ENCODE measurements at places on chromosomes 6 and 20. TPM values are rescaled to one million over a fixed set of nuclear protein-coding genes. Genes with fewer than 3 reads are reported as not detected.

- no peak for DNase-seq
These were observed 280.3 kb downstream of the HACE1 start for GRCh38 chr6:104579310-104579863.

GRCh38 chr6:39227476-39227875 lies 1.8 kb downstream of the KCNK5 start:
- no peak for DNase-seq

Gene CGA
- 0.25 TPM for total RNA-seq

GRCh38 chr20:44393608-44394451 lies 38.3 kb downstream of the HNF4A start:
- DNase-seq = no peak

DNA sequence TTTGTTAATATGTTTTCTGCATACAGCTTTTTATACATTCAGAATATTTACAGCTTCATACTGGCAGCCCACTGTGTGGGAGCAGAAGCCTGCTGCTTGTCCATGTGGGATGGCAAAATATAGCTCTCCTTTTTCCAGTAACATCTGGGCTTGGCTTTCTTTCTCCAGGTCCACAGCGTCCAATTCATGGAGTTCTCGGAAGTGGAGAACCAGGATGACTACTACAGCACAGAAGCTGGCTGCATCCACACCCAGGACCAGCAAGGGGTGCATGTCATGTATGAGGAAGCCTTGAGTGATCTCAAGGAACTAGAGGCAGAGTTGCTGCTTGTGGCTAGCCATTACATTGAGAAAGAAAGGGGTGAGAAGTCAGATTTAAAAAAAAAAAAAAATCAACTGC lies 143.1 kb downstream of the CD164 start:
- no peak for DNase-seq

DNA sequence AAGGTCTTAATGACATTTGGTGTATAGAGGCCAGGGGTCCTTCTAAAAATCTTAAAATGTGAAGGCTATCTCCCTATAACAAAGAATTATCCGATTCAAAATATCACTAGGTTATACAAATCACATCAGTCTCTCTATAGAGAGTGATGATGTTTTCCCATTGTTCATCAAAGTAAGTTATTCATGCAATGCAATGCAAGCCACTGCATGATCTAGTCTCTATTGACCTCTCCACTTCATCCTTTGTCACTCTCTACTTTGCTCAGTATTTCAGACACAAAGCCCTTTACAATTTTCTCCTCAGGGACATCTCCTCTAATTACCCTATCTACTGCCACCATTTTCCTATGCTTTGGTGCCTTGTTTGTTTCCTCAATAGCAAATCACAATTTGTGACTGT lies 628.0 kb downstream of the HTR1B start:
- no peak for DNase-seq

DNA sequence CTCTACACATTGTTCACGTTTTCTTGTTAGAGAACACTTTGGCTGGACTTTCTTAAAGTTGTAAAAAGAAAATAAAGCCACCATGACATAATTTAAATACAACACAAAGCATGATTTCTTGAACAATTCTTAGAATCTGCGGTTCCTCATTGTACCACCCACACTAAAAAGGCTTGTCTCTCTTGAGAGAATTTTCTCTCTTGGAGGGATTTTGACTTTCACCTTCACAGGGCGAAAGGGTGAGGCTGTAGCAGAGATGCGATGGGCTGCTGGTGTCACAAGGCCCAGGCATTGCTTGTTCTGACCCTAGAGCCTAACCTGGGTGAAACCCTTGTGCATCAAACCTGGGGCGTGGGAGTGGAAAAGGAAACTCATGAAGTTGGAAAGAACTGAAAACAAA lies 122.7 kb upstream of the RIPOR2 start:
- DNase-seq = no peak

- DNase-seq = no peak
These were observed 96.0 kb upstream of the CNKSR3 start for GRCh38 chr6:154606457-154606856.

- DNase-seq = no peak
These were observed 7.7 kb downstream of the TTBK1 start for GRCh38 chr6:43250992-43251373.

DNA sequence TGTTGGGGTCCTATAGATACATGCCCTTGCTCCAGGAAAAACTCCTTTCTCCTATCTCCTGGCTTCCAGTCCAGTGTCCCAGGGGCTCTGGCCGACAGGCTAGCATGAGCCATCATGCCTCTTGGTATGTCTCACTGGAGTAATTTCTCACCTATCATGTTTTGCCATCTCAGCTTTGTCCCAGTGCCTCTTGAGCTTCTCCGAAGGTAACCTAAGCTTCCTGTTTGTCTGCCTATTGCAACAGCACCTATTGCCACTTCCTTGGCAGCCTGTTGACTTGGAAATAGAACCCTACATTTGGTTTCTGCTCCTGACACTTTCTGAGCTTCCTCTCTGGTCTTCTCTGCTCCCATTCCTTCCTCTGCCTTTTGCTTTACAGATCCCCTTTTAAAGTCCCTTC lies 197.7 kb downstream of the KCNQ5 start:
- DNase-seq = no peak

Gene RAET1L
- total RNA-seq = not detected

DNA sequence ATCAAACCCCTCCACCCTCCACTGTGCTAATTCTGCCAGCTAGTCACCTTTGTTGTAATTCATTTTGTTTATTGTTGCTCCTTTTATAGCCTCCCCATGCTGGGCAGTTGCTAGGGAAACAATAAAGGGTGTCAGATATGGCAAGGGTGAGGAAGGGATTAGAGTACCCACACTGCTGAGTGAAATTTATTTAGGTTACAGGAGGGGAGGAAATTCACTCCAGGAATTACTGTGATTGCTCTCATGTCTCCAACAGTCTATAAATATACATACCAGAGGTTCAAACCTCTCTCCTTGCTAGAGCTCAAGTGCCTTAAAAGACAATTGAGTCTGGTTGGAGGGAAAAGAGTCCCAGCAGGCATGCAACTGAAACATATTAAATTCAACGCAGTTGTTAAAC lies 90.6 kb upstream of the ADGRF1 start:
- no peak for DNase-seq

DNA sequence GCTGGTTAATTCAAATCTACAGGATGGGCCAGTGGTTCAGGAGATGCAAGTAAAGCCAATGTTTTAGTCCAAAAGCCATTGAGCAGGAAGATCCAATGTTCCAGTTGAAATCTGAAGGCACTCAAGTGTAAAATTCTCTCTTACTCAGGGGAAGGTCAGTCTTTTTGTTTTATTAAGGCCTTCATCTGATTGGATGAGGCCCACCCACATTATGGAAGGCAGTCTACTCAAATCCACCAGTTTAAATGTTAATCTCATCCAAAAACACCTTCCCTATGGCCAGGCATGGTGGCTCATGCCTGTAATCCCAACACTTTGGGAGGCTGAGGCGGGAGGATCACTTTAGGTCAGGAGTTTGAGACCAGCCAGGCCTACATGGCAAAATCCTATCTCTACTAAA lies 31.3 kb upstream of the BEND6 start:
- no peak for DNase-seq

GRCh38 chr6:169473663-169474062 lies 220.0 kb upstream of the THBS2 start:
- DNase-seq = peak; percentile 60

DNA sequence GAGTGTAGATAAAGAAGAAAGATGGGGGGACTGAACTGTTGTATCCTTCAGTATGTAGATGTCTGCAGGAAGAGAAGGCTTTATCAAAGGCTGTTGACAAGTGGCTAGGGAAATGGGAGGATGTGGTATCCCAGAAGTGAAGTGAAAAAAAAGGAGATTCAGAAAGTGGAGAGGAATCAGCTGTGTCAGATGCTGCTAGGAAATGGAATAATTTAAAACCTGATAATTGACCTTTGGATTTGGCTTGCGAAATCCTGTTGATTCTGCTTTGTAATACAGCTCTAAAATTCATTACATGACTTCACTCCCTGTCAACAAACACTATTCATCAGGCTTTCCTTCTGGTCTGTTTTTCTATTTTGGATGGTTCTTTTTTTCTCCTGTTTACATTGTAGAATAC lies 41.7 kb downstream of the PHF3 start:
- no peak for DNase-seq

Gene MUCL3
- not detected for total RNA-seq

DNA sequence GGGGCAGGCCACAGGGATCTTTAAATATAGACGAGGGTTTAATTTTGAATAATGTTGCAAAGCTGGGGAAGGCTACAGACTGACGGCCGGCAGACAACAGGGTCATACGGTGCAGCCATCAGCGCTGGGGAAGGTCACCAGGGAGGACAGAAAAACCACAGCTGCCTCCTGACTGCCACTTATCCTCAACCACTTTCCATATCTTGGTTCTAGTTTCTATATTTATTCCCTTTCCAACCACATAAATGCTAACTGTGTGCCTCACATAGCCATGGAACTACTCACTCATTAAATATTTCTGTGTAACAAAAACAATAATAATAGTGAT lies 85.7 kb upstream of the AGPAT4 start:
- DNase-seq = no peak

- DNase-seq = no peak
These were observed 216.5 kb upstream of the FLRT3 start for GRCh38 chr20:14553774-14554534.

DNA sequence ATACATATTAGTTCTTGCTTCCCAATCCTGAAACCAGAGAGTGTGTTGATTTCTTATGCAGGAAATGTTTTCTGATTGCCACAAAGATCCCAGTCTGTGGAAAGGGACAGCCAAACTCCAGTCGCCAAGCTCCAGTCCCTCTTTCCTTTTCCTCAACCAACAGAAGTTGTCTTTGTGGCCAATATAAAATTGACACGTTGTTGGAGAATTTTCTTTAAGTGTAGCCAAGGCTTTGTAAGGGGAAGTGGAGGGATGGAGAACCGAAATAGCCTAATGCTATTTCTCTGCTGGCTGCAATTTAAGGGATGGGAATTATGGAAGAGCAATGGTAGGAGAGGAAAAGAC lies 5.4 kb downstream of the ADGRB3 start:
- DNase-seq = no peak

DNA sequence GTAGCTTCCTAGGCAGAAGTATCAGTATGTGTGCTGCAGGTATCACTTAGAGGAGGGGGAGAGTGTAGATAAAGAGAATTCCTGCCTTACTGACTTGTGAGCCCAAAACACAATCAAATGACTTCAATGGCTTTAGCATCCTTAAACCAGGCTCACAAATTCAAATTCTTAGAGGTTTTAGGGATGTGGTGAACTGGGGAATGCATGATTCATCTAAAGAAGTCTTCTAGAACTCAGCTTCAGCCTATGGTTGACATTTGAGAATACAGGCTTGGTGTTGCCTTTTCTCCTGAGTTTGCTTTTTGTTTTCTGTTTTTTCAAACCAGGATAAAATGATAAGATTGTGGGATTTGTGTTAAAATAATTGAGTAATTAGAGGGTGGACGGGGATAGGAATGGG lies 14.4 kb downstream of the SNRPC start:
- no peak for DNase-seq

Gene XKR7
- not detected for total RNA-seq
